ENCODE measurements at places on chromosomes 7 and 10.

DNA sequence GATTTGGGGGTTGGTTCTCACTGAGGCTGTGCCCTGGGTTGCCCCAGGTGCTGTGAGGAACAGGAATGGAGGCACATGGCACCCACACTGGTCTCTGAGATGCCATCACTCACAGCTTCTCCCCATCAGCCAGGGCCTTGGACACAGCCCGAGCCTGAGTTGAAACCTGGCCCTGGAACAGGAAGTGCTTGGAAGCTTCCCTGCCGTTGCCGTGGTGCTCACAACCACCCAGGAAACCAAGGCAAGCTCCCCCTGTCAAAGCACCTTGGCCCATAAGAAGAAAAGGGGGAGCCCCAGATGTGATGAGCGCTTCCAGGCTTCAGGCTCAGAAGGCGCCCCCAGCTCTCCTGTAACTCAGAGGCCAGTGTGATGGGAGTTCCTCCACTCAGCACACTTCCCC, at the start of gene BTBD16:
BTBD16 (plus strand) TSS at position 221 of the 400 bp plus-strand sequence. CDS start 3,786 bp downstream, outside the sequence.
- DNase-seq: no peak

GRCh38 chr7:13442226-13442625, 547.2 kb downstream of the ETV1 start:
- no peak for DNase-seq

DNA sequence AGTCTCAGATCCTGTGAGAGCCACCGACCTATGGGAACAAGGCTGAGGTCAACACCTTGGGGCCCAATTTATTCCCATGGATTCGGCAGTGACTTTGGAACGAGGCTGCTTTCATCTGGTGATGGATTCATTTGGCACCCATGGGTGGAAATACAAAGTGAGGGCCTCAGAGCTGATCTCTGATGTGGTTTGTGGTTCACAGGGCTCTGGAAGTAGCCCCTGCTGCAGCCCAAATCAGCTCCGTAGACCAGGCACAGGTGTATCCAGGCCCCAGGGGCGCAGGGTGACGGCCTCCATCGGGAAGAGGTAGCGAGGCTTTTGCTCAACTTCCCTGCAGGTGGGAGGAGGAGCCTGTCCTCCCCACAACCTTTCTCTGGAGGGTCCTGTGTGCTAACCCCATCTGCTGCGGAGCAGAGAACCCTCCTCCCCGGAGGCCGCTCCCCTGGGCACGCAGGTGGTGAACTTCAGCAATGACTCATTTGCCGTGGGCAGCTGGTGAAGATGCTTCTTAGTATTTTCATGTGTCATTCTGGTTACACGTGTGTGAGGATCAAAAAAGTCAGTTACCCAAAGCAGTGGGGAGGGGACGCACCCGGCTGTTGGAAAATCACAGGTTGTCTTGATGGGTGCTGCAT, 7.5 kb upstream of the JAKMIP3 start:
- DNase-seq: no peak

- DNase-seq: no peak
Measured at GRCh38 chr10:69287181-69287580, 8.9 kb downstream of the HK1 start.

DNA sequence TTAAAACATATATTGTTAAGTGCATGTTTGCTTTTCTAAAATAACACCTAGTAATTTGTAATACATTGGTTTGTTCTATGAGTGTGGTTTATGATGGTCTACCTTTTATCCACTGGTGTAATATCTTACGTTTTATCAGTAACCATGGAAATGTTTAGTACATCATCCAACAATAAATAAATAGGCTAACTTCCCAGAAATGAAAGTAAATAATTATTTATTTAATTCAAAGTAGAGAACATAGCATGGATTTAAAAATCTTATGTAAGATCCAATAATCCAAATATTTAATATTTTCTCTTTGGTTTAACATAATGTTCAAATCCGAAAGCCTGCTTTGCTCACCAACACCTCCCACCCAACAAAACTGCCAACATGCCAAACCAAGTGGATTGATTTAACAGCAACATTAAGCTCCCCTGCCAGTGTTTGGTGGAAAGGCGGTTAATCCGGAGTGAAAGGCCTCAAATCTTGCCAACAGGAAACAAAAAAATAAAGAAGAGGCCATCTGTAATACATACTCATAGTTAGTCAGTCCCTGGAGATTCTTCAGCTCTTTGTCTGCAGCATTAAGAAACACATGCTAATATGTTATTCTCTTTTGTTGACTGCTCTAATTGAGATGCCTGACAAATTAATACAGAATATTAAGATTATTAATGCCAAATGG, 897.8 kb downstream of the CNTNAP2 start:
- DNase-seq: no peak

DNA sequence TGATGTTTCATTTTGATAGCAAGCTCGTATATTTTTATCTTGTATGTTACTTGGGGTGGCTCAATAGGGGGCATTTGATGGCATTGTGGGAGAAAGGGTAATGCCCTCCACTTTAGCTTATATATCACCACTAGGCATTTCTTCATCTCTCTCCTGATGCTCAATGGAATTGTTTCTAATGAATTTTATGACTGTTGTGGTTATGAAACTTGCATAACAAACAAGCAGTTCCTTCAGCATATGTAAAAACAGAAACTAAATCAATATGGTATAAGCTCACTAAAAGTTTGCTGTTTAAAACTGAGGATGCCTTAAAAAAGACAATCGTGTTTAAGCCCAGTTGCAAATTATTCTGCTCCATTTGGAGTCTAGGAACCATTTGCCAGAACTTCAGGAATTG, 75.5 kb downstream of the CDK14 start:
- DNase-seq: no peak

DNA sequence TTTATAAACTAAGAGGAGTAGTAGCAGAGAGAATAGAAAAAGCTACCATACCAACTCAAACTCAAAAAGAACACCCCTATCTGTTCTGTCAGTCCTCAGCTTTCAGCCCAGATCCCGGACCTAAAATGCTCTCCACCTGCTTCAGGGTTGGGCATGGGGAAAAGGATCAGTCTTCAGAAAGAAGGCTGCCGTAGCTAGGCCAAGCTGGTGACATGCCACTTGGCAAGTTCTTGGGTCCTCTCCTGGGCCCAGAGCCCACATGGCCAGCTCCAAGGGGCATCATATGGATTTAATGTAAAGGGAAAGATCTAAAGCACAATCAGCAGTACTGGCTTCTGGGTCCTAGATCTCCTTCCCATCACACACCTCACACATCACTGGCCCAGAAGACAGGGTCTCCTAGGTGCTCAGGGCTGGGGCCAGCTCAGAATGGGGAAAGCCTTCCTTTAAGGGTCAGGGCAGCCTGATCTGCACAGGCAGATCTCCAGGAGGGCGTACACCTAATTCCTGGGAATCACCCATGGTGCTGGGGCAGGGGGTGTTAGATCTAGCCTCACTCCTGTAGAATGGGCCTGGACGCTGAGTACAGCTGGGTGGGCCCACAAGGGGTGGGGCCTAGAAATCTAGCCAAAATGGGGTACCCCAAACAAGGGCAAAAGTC, 2.5 kb downstream of the VAX1 start:
- no peak for DNase-seq

GRCh38 chr10:120996456-120997034, 145.4 kb downstream of the WDR11 start:
- DNase-seq: no peak

DNA sequence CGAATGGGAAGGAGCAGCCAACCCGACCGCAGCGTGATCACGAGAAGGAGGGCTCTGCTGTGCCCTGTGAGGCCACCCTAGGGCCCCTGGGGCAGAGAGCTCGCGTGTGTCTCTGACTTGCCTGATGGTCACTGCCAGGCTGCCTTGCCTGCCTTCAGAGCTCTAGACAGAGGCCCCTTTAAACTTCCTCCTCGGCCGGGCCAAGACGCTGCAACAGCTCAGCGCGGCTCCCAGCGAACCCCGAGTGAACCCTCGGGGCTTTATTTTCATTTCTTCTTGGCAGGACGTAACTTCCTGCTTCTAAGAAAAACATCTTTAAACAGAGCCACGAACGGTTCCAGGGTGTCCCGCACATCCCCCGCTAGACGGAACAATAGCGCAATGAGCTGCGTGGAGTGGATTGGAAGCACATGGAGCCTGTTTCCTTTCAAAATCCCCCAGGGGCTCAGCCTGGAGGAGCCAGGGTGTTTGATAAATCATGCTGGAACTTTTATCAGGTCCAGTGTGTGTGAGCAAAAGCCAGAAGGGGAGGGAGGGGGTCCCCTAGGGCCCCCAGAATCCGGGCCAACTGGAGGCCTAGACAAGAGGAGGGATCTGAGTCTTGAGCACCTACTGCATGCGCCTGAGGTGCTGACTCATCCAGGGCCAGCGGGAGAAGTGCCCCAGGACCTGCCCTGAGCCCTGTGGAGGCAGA, 134.1 kb upstream of the GDF10 start:
- peak; percentile 64 for DNase-seq

DNA sequence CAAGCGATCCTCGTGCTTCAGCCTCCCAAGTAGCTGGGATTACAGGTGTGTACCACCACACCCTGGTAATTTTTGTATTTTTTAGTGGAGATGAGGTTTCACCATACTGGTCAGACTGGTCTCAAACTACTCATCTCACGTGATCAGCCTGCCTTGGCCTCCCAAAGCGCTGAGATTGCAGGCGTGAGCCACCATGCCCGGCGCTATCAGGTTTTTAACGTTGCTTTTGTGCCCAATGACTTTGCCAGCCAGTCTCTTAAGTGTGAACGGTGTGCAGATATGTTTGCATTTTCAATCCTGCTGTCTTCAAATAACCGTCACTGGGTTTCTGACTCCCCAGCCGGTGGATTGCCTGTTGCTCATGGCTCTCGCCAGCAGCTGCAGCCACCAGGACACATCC, 201.8 kb upstream of the PPP2R2D start:
- no peak for DNase-seq

GRCh38 chr7:30851651-30852307, 59.9 kb upstream of the AQP1 start:
- DNase-seq: no peak

DNA sequence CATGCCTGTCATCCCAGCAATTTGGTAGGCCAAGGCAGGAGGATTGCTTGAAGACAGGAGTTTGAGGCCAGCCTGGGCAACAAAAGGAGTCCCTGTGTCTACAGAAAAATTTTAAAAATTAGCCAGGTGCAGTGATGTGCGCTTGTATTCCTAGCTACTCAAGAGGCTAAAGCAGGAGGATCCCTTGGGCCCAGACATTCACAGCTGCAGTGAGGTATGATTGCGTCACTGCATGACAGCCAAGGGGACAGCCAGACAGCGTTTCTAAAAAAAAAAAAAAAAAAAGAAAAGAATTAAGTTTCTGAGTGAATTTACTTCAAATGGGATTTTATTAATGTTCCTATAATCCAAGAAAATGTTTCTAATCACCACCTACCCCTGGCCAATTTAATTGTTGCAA, 87.4 kb upstream of the RNF148 start:
- no peak for DNase-seq

GRCh38 chr7:21702303-21702702, 159.5 kb downstream of the DNAH11 start:
- no peak for DNase-seq

DNA sequence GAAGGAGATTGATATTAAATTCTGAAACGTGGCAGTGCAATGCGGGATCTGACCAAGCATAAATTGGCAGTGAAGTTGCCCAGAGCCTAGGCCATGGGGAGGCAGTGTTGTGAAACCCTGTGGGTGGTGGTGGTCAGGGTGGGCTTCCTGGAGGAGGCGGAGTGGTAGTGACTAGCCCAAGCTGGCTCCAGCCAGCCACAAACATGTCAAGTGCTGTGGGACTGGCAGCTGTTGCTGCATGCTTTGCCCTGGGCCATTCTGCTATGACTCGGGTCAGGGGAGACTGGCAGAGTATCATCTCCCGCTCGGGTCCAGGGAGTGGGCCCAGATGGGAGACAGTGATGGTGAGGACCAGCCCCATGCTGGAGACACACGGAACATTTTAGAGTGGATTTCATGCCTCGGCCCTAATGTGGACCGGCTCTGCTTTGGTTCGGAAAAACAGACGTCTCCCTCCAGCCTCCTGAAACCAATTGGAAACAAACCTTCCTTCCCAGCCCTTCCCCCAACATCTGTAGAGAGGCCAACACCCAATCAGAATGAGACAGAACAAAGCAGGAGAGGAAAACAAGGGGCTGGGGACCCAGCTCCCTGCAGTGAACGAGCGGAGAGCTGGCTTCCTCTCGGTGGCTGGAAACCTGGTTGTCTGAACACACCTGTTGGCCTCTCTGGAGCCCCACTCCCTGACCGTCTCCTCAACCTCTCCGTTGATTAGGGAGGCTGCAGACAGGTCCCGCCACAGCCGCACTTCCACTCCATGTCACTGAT, 58.2 kb downstream of the TMEM270 start:
- no peak for DNase-seq

DNA sequence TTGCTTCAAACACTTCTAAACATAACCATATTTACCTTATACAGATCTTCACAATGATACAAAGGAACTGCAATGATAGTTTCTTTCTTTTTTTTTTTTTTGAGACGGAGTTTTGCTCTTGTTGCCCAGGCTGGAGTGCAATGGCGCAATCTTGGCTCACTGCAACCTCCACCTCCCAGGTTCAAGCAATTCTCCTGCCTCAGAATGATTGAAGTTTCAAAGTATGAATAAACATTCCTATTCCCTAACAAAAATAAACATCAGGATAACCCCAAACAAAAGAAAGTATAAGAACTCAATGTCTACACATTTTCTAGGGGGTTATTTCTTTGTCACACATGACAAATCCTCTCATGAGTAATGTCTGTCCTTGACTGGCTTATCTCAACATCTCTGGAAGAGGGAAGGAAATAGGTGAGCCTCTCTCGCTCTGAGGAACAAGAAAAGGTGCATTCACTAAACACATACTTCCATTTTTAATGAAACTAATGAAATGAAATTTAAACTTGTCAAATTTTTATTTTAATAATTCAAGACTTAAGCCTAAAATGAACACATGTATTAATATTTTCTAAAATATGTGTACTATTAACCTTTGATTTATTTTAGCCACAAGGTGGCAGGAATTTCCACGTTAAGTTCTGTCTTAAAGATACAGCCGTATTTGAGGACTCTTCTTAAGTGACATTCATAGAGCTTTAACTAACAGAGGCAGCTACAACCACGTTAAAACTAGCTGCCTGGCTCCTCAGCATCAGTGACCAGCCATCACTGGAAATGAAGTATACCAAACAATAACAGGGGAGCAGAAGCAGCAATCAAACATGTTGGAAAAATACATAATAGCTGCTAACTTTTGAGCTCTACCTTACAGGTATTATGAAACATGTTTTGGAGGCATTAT, 58.3 kb downstream of the MALSU1 start:
- DNase-seq: peak; percentile 14

GRCh38 chr7:90256778-90257177, 11.8 kb downstream of the CFAP69 start:
- no peak for DNase-seq

DNA sequence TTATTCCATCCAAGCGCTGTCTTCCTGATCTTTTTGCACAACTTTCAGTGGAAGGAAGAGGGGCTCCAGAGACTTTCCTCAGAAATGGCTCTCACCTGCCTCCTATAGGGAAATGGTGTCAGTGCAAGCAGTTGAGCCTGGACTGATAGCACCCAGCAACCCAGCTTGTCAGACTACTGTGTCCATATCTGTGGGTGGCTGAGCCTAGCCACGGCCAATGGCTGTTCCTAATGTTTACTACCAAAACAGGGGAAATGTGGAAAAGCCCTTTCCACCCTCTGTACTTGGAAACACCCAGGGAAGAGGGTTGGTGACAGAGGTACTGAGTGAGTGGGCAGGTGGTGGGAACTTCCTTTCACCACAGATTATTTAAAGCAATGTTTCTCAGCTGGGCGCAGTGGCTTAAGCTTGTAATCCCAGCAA, 4.3 kb upstream of the YKT6 start:
- DNase-seq: peak; percentile 15

All from CD4-positive, alpha-beta T cell treated with Interferon alpha-2 for 1 hour (primary cell).